ENCODE measurements at places on chromosomes 12 and 14. TPM values are rescaled to one million over a fixed set of nuclear protein-coding genes. Genes with fewer than 3 reads are reported as not detected.

GRCh38 chr14:65179918-65180724 is 77.8 kb upstream of the MAX start:
- no peak overlapping the region for H3K27ac ChIP-seq
- no peaks in the 10 kb centered on the region for H3K4me1 ChIP-seq
- H3K4me3 ChIP-seq: no peak overlapping the region
- peaks cover 2% of the 10 kb centered on the region for H3K36me3 ChIP-seq

GRCh38 chr12:62123721-62124203 is 136.4 kb upstream of the USP15 start:
- peak; percentile 57 for DNase-seq
- no peak overlapping the region for H3K4me3 ChIP-seq
- peaks cover 2% of the 10 kb centered on the region for H3K27me3 ChIP-seq
- no peaks in the 10 kb centered on the region for H3K4me1 ChIP-seq
- H3K27ac ChIP-seq: no peak overlapping the region

GRCh38 chr12:29113101-29113500 is 36.0 kb upstream of the FAR2 start:
- H3K4me1 ChIP-seq: no peaks in the 10 kb centered on the region
- no peak overlapping the region for H3K27ac ChIP-seq
- no peaks in the 10 kb centered on the region for H3K36me3 ChIP-seq
- H3K27me3 ChIP-seq: no peaks in the 10 kb centered on the region

DNA sequence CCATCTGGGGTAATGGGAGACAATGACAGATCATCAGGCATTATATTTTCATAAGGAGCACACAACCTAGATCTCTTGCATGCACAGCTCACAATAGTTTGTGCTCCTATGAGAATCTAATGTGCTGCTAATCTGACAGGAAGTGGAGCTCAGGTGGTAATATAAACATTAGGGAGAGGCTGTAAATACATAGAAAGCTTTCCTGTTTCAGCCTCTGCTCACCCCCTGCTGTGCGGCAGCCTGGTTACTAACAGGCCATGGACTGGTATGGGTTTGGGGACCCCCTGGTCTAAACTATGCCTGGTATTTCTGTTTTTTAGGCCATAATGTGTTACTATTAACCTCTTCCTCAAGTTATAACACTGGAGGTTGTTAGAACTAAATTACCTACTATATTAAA is 1373.7 kb downstream of the LRFN5 start:
- no peaks in the 10 kb centered on the region for H3K36me3 ChIP-seq
- H3K4me3 ChIP-seq: no peak overlapping the region
- H3K27me3 ChIP-seq: no peaks in the 10 kb centered on the region
- DNase-seq: no peak

- DNase-seq: no peak
- no peak overlapping the region for H3K4me3 ChIP-seq
- no peak overlapping the region for H3K27ac ChIP-seq
- no peaks in the 10 kb centered on the region for H3K36me3 ChIP-seq
- H3K27me3 ChIP-seq: no peaks in the 10 kb centered on the region
- H3K4me1 ChIP-seq: no peaks in the 10 kb centered on the region
Measured at GRCh38 chr12:49458816-49459215, 80.0 kb upstream of the KCNH3 start.

DNA sequence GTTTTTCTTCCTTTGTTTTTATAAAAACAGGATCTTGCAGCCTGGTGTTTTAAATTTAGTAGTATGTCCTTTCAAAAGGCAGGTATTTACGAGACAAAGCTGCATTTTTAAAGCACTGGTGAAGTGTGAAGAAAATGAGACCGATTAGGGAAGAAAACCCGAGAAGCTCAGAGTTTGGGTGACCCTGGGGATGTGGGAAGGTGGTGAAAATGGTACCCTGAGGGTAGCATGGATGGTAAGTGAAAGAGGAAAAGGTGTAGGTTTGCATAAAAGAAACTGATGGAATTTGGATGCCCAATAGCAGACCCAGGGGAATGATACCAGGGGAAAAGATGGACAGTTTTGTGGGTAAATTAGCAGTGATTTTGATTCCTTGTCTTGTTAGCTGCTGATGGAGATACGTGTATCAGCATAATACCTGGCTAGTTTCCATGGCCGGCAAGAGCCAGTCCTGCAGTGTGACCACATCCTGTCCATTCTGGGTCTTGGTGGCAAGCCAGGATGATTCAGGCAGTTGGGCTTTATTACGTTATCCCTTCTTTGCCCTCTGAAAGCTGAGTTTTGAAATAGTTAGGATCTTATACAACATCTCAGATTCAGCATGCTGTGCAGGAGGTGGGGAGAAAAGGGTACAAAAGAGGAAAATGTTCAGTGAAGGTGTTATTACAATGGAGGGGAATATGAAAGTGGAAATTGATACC is 8.9 kb downstream of the BICD1 start:
- no peak overlapping the region for H3K27ac ChIP-seq
- no peak overlapping the region for H3K4me3 ChIP-seq
- H3K27me3 ChIP-seq: no peaks in the 10 kb centered on the region
- no peaks in the 10 kb centered on the region for H3K36me3 ChIP-seq

DNA sequence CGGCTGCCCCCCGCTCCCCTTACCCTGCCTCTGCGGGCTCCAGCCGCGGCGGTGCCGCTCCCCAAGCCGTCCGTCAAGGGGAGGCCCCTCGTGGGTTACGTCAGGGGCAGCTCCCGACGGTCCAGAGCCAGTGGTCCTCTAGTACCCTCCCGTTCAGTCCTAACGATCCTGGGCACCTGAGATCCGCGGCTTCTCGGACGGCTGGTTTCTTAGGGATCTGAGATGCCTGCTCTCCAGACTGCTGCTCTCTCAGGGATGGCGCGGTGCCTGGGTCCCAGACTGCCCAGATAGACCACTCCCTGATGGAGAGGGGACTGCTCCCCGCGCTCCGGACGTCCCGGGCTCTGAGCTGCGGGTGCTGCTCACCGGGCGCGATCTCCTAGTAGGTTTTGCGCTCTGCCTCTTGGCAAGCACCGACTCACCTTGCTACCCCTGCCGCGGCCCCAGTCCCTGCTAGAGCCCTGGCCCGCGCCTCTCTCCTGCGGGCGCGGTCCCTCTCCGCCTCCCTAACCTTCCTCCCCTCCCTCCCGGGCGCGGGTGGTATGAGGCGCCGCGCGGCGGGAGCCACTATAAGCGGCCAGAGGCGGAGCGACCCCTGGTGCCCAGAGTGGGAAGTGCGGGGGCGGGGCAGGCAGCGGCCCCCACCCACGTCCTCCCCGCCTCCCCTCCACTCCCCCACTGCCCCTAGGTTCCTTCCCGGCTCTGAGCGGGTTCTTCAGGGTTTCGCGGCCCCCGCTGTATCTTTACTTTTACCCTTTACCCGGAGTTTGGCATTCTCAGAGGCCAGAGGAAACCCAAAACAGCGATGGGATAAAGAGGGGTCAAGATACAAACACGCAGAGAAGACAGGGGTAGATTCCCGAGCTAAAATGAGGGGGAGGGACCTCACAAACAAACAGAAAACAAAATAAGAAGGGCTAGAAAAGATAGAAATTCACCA is at the start of gene C1QL4:
Gene C1QL4, minus strand, starts transcription at position 544 of the 940 bp plus-strand sequence. CDS start 711 bp downstream, outside the sequence.
- no peak within 1 kb of the TSS for H3K4me3 ChIP-seq
- DNase-seq: peak; percentile 84
- H3K4me1 ChIP-seq: peaks cover 25% of the 10 kb centered on the region
- peaks cover 25% of the 10 kb centered on the region for H3K27me3 ChIP-seq

DNA sequence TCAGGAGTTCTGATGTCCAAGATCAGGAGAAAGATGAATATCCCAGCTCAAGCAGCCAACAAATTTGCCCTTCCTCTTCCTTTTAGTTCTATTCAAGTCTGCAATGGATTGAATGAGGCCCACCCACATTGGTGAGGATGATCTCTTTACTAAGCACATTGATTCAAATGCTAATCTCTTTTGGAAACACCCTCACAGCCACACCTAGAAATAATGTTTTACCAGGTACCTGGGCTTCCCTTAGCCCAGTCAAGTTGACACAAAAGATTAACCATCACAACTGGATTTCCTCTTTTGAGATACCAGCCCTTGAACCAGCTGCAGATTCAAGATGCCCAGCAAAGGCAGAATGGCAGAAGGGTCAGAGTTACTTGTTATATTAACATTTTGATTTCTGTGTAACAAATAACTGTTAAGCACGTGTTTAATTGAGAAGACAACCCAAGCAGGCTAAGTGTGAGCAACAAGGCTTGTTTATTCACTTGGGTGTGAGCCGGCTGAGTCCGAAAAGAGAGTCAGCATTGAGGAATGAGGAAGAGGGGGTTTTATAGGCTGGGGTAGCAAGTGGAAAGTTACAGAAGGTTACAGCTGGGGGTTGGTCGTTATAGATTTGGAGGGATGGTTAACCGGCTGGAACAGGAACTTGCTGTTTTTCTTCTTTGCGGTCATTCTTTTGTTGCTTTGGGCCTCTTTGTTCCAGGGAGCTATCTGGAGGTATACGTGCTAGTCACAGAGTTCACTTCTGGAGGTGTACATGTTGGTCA is 180.3 kb downstream of the EMP1 start:
- no peaks in the 10 kb centered on the region for H3K36me3 ChIP-seq
- peaks cover 2% of the 10 kb centered on the region for H3K27me3 ChIP-seq
- H3K27ac ChIP-seq: no peak overlapping the region
- no peak for DNase-seq
- H3K4me1 ChIP-seq: no peaks in the 10 kb centered on the region
- no peak overlapping the region for H3K4me3 ChIP-seq

GRCh38 chr12:13099066-13099843 is 4.2 kb downstream of the GSG1 start:
- no peak for DNase-seq
- peak overlapping the region; percentile 39 for H3K27ac ChIP-seq
- H3K36me3 ChIP-seq: no peaks in the 10 kb centered on the region

GRCh38 chr12:82470906-82471512 is 112.7 kb downstream of the METTL25 start:
- H3K4me3 ChIP-seq: no peak overlapping the region
- H3K27ac ChIP-seq: no peak overlapping the region
- peaks cover 10% of the 10 kb centered on the region for H3K36me3 ChIP-seq

DNA sequence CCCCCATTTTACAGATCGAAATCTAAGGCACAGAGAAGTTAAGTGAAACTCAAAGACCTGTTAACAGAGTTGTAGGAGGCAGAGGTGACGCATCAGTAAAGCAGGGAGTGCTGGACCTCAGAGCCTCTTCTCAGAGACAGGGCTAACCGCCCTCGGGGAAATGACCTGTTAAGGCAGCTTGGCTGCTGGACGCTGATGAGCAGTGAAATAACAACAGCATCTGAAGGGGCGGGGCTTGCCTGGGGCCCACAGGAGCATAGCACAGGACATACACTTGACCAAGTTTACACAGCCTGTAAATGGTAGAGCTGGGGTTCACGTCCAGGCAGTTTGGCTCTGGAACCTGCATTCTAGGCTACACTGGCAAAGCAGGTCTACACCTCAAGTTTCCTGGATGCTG is 39.3 kb downstream of the LRTM2 start:
- no peak overlapping the region for H3K4me3 ChIP-seq
- H3K36me3 ChIP-seq: no peaks in the 10 kb centered on the region
- no peak overlapping the region for H3K27ac ChIP-seq
- H3K27me3 ChIP-seq: no peaks in the 10 kb centered on the region

GRCh38 chr14:53192052-53192760 is 39.1 kb upstream of the DDHD1 start:
- H3K36me3 ChIP-seq: no peaks in the 10 kb centered on the region
- H3K4me3 ChIP-seq: no peak overlapping the region
- no peak for DNase-seq
- no peaks in the 10 kb centered on the region for H3K4me1 ChIP-seq

GRCh38 chr14:91755570-91756295 is 23.8 kb upstream of the CATSPERB start:
- no peaks in the 10 kb centered on the region for H3K27me3 ChIP-seq
- no peaks in the 10 kb centered on the region for H3K4me1 ChIP-seq
- no peak overlapping the region for H3K4me3 ChIP-seq
- no peak overlapping the region for H3K27ac ChIP-seq
- no peaks in the 10 kb centered on the region for H3K36me3 ChIP-seq

GRCh38 chr14:105128059-105128458 is 40.5 kb downstream of the JAG2 start:
- H3K4me3 ChIP-seq: no peak overlapping the region
- peaks cover 2% of the 10 kb centered on the region for H3K27me3 ChIP-seq
- H3K27ac ChIP-seq: no peak overlapping the region
- DNase-seq: no peak

DNA sequence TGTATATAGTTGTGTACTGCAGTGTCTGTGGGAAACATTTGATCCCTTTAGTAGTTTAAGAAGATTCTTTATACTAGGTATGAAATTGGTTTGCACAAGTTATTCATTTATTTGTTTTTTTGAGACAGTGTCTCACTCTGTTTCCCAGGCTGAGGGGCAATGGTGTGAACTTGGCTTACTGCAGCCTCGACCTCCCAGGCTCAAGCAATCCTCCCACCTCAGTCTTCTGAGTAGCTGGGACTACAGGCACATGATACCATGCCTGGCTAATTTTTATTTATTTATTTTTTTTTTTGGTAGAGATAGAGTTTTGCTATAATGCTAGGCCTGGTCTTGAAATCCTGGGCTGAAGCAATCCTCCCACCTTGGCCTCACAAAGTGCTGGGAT is 209.4 kb downstream of the RASSF9 start:
- no peak overlapping the region for H3K4me3 ChIP-seq
- H3K36me3 ChIP-seq: no peaks in the 10 kb centered on the region
- no peaks in the 10 kb centered on the region for H3K27me3 ChIP-seq
- no peak for DNase-seq
- no peaks in the 10 kb centered on the region for H3K4me1 ChIP-seq

GRCh38 chr14:98941481-98941880 is 330.5 kb downstream of the BCL11B start:
- no peaks in the 10 kb centered on the region for H3K36me3 ChIP-seq
- H3K4me3 ChIP-seq: no peak overlapping the region
- no peaks in the 10 kb centered on the region for H3K27me3 ChIP-seq

DNA sequence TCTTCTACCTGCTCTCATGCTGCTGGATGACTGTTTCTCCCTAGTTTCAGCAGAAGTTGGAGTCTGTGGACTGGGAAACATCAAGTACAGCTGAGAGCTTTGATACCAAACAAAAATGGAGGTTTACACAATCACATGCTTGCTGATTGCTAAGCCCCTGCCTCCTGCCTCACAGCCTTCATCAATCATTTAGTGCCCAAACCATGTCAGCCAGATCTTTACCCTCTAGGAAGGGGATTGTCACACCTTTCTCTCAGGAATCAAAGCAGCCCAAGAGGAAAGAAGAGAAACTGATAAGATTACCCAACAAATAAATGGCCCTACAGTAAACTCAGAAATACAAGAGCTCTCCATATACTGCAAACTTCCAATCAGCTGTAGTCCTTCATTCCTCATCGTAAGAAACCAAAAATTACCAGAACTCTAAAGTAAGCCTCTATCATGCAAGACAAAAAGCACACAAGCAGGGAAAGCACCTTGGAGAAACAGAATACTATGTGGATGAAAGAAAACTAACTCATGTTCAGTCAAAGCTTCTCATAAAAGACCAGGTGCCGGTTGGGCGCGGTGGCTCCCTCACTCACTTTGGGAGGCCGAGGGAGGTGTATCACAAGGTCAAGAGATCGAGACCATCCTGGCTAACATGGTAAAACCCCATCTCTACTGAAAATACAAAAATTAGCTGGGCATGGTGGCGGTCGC is 63.6 kb upstream of the RESF1 start:
- no peaks in the 10 kb centered on the region for H3K36me3 ChIP-seq
- H3K4me1 ChIP-seq: peaks cover 46% of the 10 kb centered on the region
- H3K27ac ChIP-seq: peak overlapping the region; percentile 87

The PXN gene
- polyA plus RNA-seq: 64.3 TPM

The TBK1 gene
- 23.4 TPM for polyA plus RNA-seq

The NRIP2 gene
- 0.91 TPM for polyA plus RNA-seq

The ACTR10 gene
- polyA plus RNA-seq: 76.3 TPM

The SIX6 gene
- not detected for polyA plus RNA-seq

The GARIN6 gene
- polyA plus RNA-seq: not detected

The NANOG gene
- not detected for polyA plus RNA-seq

The SLCO1B1 gene
- polyA plus RNA-seq: not detected

The TCL1B gene
- polyA plus RNA-seq: not detected

The BDKRB1 gene
- not detected for polyA plus RNA-seq

The SMOC1 gene
- polyA plus RNA-seq: not detected

The HPD gene
- not detected for polyA plus RNA-seq

The CDKN3 gene
- polyA plus RNA-seq: 20.1 TPM

The DACT1 gene
- polyA plus RNA-seq: 0.33 TPM

All from CD4-positive, CD25-positive, alpha-beta regulatory T cell (primary cell).